Foreskin fibroblast (primary cell): ENCODE measurements at places on chromosomes 7 and 10.
A peak's percentile ranks its signal among the peaks of the same experiment; 100 is the strongest.

- DNase-seq, result peak; percentile 66
Measured at GRCh38 chr10:91054325-91054724, 133.4 kb upstream of the ANKRD1 start.

DNA sequence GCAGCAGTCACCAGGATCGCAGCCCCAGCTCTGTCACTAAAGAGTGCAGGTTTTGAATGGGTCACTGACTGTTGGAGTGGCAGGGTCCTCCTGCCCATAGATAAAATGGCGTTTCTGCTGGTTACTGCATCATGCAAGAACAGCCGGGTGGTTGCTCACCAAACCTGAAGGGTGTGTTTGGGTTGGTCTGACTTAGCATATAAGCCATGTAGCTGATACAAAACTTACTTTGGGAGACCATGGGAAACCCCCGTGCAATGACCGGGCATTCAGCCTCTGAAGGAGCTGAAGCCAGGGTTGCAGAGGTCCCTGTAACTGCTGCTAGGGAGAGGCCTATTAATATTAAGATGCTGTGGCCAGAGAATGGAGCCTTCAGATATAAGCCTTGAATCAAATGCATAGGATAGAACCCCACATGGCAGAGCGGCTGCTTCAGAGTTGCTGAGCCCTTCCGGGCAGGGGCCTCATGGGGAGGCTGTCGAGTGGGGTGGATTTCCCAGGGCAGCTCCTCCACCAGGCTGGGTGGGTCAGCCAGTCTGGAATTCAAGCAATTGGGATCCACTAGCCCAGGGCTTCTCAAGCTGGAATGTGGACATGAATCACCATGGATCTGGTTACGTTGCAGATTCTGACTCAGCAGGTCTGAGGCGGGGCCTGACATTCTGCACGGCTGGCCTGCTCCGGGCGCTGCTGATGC is 70.9 kb upstream of the CTBP2 start:
- peak; percentile 90 for DNase-seq

DNA sequence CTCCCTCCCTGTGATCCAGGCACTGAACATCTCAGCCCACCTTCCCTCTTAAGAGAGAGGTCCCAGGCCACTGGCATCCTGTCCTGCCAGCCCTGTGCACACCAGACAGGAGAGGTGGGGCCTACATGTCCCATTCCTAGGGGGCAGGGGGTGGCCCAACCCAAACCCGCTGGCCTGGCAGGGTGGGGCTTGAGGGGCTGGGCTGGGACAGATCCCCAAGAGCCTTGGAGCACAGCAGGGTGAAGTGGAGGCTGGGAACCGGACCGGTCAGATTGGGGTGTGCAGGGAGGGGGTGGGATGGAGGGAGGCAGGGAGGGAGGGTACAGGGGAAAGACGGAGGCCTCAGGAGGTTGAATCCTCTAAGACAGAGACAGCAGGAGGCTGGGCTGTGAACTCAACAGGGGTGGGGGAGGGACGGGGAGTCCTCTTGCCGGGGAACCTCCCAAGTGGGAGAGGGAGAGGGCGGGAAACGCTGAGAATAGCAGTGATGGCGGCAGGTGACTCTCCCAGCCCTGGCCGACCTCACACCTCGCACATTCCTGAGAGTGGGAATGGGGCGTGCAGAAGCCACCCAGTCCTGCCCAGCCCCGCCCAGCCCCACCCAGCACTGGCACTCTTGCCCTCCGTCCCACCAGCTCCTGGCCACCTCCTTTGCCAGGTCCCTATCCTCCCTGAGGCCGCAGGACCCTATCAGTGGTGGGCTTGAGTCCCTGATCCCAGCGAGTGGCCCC is 6.7 kb downstream of the TSC22D4 start:
- no peak for DNase-seq

- peak; percentile 42 for DNase-seq
Measured at GRCh38 chr7:139647814-139648390, 124.4 kb downstream of the CLEC2L start.

DNA sequence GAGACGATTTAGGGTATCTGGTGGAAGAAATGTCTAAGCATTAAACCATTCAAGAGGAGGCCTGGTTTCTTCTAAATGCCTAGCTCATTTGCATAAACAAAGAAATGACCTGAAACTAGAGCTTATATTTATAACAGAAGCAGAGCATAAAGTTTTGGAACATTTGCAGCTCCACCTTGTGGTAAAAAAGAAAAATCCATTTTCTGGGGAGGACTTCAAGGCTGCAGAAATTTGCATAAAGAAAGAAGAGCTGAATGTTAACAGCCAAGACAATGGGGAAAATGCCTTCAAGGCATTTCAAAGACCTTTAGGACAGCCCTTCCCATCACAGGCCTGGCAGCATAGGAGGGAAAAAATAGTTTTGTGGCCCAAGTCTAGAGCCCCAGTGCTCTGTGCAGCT is 362.0 kb downstream of the ZNF248 start:
- no peak for DNase-seq

DNA sequence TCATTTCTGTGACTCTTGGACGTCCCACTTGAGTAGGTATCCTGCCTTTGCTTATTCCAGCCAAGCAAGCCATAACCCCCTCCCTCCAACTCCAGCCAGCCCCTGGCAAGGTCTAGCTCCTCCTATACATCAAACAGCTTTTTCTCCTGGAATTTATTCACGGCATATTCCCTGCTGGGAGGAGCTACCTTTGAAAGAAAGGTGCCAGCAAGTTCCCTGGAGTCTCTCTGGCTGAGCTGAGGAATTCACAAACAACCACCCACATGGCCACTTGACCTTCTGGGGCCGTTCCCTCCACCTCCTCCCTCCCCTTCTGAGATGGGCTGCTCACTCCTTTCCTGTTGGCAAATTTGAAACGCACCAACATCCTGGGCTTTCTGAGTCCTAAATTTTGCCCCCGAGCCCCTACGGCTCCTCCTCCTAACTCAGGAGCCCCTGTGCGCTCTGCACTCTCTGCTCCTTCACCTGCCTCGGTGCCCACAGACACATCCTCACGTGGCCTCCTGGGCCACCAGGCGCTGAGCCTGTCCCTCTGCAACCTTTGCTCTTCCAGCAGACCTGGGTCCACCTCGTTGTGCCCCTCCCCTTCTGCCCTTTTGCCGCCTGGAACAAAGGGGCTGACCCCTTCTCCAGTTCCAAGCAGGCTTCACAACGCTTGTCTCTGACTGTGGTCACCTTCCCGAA is 48.0 kb downstream of the HSPA12A start:
- no peak for DNase-seq

- no peak for DNase-seq
Measured at GRCh38 chr7:141460781-141461715, 90.2 kb upstream of the AGK start.

- DNase-seq, result no peak
Measured at GRCh38 chr10:124606822-124607221, 137.4 kb downstream of the FAM53B start.

DNA sequence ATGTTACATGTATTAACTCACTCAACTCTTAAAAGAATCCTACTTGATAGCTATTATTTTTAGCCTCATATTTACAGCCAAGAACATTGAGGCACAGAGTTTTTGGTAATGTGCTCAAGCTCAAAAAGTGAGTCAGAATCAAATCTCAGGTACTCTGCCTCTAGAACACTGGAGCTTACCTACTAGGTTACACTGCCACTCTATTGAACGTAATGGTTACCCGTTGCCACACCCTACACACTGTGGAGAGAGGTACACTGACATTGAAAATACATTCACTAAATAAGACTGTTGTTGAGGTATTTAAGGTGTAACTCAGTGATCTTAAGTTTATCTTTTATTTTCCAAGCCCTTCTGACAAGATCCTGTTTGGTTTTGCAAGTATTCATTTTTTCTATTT is 17.9 kb downstream of the SLC26A3 start:
- DNase-seq, result no peak

GRCh38 chr10:90451283-90451682 is 406.6 kb downstream of the HTR7 start:
- DNase-seq, result peak; percentile 59

GRCh38 chr10:92689663-92690210 is at the start of gene HHEX:
Gene HHEX (plus strand): TSS chr10:92689955. CDS start chr10:92689987, 32 bp downstream.
- DNase-seq, result peak; percentile 84

DNA sequence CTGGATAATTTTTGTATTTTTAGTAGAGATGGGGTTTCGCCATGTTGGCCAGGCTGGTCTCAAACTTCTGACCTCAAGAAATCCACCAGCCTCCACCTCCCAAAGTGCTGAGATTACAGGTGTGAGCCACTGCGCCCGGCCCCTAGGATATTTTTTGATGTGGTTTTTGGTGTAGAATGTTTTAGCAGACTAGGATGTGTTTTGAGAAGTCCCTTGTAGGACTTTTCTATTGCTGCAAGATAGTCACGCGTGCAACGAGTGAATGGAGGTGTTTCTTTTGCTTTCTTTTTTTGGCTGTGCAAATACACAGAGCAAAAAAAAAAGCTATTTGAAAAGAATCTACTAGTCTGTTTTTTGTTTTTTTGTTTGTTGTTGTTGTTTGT is 29.8 kb upstream of the KLF6 start:
- no peak for DNase-seq

DNA sequence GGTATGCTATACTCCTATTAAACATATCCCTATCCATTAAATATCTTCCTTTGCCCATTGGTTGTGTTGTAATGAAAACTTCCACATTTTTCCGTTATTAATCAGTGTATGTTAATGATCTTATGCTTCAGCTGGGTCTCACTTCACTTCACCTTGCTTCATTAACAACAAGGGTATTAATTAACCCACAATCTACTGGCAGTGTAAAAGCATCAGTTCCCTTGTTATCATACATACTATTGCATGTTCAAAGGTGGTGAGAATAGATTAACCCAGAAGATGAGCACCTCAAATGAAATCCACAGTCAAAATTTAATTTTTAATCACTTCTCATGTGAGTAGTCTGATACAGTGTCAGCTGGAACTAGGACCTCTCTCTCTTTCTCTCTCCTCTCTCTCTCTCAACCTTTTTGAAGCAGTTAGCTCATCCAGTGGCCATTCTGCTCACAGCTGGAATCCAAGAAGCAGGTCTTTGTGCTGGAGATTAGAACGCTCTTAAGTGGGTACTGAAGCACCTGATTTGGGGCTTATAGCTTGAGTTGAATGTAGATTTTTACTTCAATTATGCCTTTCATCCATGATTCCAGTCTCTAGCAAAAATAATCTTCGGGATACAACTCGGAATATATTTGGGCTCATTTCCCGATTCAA is 172.3 kb downstream of the RAPGEF5 start:
- no peak for DNase-seq

- DNase-seq, result no peak
Measured at GRCh38 chr10:56012101-56012500, 349.0 kb downstream of the ZWINT start.

- no peak for DNase-seq
Measured at GRCh38 chr10:30705625-30706149, 76.1 kb upstream of the LYZL2 start.

DNA sequence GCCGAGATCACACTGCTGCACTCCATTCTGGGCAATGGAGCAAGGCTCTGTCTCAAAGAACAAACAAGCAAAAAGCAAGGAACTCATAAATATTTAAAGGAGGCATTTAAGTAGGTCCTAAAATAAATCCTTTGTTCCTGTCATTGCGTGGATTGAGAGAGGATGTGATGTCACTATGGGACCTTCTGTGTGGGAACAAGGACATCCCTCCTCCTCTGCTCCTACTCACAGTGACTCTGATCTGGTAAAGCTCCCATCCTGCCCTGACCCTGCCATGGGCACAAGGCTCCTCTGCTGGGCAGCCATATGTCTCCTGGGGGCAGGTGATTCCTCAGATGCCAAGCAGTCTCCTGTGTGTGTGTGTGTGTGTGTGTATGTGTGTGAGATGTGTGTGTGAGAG is 74.1 kb upstream of the PRSS58 start:
- no peak for DNase-seq

DNA sequence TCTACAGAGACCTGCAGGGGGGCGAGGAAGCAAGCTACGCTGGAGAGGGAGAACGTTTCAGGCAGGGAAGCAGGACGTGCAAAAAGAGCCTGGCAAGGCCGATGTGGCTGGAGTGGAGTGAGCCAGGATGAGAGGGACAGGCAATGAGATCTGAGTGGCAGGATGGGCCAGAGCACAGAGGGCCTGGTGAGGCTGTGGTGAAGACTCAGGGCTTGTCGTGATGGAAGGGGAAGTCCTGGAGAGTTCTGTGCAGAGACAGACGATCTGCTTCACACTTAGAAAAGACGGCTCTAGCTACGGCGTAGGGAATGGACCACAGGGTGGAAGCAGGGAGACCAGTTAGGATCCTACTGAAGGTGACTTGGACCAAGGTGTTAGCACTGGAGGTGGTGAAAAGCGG is 87.0 kb downstream of the SH3PXD2A start:
- no peak for DNase-seq

DNA sequence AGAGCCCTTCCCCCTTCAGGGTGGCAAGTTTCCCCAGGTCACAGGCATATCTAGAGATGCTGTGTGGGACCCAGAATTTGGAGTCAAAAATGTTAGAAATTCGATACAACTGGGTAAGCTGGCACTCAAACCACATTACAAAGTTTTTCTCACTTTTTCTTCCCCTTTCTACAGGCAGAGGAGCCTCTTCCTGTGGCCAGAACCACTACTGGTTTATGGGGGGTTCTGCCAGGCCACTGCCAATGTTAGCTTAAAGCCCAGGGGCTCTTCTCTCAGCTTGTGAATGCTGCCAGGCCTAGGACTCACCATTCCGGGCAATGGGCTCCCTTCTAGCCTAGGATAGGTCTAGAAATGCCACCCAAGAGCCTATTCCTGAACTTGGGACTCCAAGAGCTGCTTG is 617.9 kb upstream of the PHF14 start:
- no peak for DNase-seq

GRCh38 chr10:22278441-22278782 is 37.8 kb upstream of the COMMD3 start:
- no peak for DNase-seq

DNA sequence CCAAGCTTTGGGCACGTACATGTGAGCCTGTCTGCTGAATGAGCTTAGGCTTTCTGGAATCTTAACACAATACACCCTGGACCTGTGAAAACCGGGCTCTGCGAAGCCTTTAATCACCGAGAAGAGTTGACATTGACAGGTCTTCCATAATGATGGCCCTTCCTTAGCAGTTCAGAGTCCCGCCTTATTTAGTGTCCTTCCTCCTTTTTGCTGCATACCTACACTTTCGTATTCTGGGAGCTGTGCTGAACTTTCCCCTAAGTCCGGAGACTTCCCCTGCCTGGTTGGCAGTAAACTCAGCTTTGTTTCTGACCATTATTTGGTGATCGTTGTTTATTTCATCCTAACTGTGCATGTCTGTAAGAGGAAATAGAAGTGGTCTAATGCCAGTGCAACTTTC is 212.0 kb downstream of the CAMK1D start:
- no peak for DNase-seq

DNA sequence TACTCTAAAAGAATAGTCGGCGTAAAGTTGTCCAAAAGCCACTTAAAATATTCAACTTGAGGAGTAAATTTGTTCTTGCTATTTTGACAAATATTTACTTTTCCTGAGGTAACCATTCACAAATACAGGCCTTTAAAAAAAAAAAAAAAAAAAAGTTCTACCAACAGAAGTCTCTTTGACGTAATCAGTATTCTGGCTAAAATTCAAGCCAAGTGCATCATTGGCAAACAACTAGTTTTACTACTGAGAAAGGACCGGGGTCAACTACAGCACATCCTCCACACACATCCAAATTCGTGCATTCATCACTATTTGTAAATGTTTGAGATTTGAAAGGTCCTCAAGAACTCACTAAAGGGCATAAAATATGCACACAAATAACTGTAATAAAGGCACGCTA is 2.0 kb downstream of the OAT start:
- peak; percentile 40 for DNase-seq
